ENCODE measurements at places on chromosomes 7 and 10.

DNA sequence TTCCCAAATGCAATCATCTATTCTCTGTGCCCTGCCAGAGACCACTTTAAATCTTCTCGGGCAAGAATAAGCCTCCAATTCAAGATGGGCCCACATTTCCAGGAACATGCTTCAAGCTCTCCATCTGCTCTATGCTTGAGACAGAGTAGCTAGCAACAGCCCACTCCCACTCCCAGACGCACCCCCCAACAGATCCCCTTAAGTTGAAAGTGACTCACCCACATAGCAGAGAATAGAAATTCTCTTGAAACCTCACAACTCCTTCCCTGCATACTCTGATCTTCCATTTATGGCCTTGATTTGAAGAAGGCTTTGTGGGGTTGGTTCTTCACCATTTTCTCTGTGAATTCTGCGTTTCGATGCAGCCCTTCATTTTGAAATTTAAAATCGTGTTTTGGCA lies 604.0 kb downstream of the INHBA start:
- DNase-seq = no peak

GRCh38 chr10:11949152-11949551 lies 93.5 kb downstream of the UPF2 start:
- no peak for DNase-seq

DNA sequence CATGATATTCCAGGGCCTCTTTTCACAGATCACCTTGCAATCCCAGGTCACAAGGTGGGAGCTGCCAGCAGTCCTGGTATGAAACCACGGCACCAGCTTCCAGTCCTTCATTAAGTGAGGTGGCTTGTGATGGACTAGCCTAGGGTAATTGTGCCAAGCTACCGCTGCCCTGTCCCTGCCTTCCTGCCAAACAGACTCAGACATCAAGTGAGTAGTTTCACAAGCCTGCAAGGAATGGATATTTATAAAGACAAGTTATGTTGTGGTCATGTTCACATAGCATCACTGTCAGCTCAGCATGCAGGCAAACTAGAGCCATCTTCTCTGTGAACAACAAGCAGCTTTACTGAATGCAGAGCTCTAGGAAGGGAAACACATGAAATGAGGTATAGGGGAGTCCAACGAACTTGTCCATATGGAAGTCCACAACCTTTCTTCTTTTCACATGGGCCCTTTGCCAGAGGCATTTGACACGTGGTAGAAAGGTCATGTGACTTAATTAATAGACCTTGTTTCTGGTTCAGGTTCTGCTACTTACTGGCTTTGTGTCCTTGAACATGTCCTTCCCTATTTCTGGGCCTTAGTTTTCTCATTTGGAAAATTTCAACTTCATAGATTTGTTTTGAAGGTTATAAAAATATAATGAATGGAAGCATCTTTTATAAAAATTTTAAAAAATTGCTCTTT lies 1061.2 kb downstream of the KCNMA1 start:
- no peak for DNase-seq

- no peak for DNase-seq
Measured at GRCh38 chr10:33878238-33878786, 543.8 kb upstream of the NRP1 start.

GRCh38 chr7:73353243-73353642 lies 25.3 kb downstream of the FKBP6 start:
- DNase-seq = no peak

- no peak for DNase-seq
Measured at GRCh38 chr10:75654171-75654771, 222.8 kb downstream of the LRMDA start.

GRCh38 chr10:32271617-32272016 lies 75.3 kb downstream of the EPC1 start:
- DNase-seq = no peak

GRCh38 chr7:113371416-113372043 lies 253.2 kb upstream of the SMIM30 start:
- DNase-seq = no peak

DNA sequence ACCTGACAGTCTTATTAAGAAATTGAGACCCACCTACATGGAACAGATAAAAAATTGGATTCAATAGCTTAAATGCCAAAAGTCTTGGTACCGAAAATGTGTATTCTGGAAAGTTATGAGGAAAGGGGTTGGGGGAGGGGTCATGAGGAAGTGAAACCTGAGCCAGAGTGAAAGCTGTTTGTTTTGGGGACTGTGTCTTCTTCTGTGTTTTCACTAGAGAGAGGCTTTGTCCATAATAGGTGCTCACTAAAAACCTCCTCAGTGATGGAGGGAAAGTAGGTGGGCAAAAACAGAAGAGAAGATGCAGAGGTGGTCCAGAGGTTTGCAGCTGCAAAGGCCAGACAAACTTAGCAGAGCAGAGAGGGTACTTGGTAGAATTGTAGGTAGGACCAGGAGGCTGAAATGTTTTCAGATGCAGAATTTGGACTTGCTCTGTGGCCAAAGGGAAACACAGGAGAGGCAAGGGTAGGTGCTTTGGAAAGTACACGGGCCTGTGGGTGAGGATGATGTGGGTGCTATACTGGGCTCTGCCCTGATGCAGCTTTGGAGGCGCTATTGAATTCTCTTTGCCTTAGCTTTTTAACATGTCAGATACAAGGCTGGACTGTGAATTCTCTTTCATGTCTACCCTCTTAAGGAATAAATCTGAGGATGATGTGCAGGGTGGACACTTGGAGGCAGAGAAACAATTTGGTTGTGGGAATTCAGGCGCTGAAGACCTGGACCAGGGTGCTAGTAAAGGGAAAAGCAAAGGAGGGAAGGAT lies 254.6 kb downstream of the PTEN start:
- no peak for DNase-seq

DNA sequence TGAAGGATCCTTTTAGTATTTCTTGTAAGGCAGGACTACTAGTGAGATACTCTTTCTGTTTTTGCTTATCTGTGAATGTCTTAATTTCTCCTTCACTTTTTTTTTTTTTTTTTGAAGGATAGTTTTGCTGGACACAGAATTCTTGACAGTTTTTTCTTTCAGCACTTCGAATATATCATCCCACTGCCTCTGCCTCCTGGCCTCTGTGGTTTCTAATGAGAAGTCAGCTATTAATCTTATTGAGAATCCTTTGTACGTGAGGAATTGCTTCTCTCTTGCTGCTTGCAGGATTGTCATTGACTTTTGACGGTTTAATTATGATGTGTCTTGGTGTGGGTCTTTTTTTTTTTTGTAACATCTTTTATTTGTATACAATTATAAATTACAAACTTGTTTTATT lies 12.6 kb upstream of the WAC start:
- no peak for DNase-seq

- no peak for DNase-seq
Measured at GRCh38 chr10:132486539-132487121, 51.0 kb upstream of the INPP5A start.

- DNase-seq = no peak
Measured at GRCh38 chr7:101859411-101860106, 42.1 kb downstream of the CUX1 start.
